Activated CD4-positive, alpha-beta T cell treated with anti-CD3 and anti-CD28 coated beads, Interleukin-2, amount 10 ng/mL, durations not matched to agents 7 days and 5 days (primary cell): ENCODE measurements at places on chromosomes 3 and 15.

DNA sequence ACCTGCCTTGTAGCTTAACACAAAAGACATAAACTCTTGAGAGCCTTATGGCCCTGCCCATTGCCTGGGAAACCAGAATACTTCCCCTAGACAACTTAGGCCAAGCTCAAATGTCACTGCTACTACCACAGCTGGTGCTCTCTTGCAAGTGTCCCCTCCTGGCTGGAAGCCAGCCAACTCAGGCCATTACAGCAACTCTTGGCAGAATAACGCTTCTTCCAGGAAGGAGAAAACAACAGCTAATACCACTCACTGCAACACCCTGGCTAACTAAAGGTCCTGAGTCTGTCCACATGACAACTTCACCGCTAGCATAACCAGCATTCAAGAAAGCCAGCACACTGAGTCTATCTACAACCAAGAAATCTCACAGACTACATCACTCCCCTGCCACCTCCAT, 5.1 kb upstream of the B4GALT4 start:
- no peak overlapping the region for H3K27ac ChIP-seq
- no peak overlapping the region for H3K4me3 ChIP-seq
- peaks cover 7% of the 10 kb centered on the region for H3K27me3 ChIP-seq
- no peak for DNase-seq
- H3K4me1 ChIP-seq: peaks cover 7% of the 10 kb centered on the region
- H3K36me3 ChIP-seq: peaks cover 5% of the 10 kb centered on the region

GRCh38 chr3:140203510-140203909, 268.5 kb downstream of the CLSTN2 start:
- no peak overlapping the region for H3K27ac ChIP-seq
- no peaks in the 10 kb centered on the region for H3K36me3 ChIP-seq
- H3K4me3 ChIP-seq: no peak overlapping the region
- no peak for DNase-seq
- peaks cover 2% of the 10 kb centered on the region for H3K27me3 ChIP-seq
- H3K4me1 ChIP-seq: no peaks in the 10 kb centered on the region

GRCh38 chr15:99115300-99116215, 10.7 kb downstream of the SYNM start:
- H3K27ac ChIP-seq: no peak overlapping the region
- H3K4me1 ChIP-seq: peaks cover 5% of the 10 kb centered on the region
- H3K36me3 ChIP-seq: no peaks in the 10 kb centered on the region

- H3K27ac ChIP-seq: no peak overlapping the region
- no peak overlapping the region for H3K4me3 ChIP-seq
- no peaks in the 10 kb centered on the region for H3K36me3 ChIP-seq
- H3K27me3 ChIP-seq: no peaks in the 10 kb centered on the region
- H3K4me1 ChIP-seq: no peaks in the 10 kb centered on the region
These were observed 15.2 kb downstream of the PLA2G4B start for GRCh38 chr15:41853831-41854230.

GRCh38 chr3:9081184-9081818, 118.0 kb upstream of the RAD18 start:
- H3K4me1 ChIP-seq: no peaks in the 10 kb centered on the region
- no peaks in the 10 kb centered on the region for H3K36me3 ChIP-seq
- DNase-seq: no peak

GRCh38 chr3:158679547-158680000, 7.1 kb upstream of the LXN start:
- no peak overlapping the region for H3K4me3 ChIP-seq
- H3K4me1 ChIP-seq: no peaks in the 10 kb centered on the region
- no peak for DNase-seq
- no peak overlapping the region for H3K27ac ChIP-seq
- peaks cover 7% of the 10 kb centered on the region for H3K36me3 ChIP-seq
- H3K27me3 ChIP-seq: no peaks in the 10 kb centered on the region

- no peaks in the 10 kb centered on the region for H3K4me1 ChIP-seq
- H3K27me3 ChIP-seq: no peaks in the 10 kb centered on the region
These were observed 19.4 kb upstream of the SERPINI2 start for GRCh38 chr3:167493244-167493643.

DNA sequence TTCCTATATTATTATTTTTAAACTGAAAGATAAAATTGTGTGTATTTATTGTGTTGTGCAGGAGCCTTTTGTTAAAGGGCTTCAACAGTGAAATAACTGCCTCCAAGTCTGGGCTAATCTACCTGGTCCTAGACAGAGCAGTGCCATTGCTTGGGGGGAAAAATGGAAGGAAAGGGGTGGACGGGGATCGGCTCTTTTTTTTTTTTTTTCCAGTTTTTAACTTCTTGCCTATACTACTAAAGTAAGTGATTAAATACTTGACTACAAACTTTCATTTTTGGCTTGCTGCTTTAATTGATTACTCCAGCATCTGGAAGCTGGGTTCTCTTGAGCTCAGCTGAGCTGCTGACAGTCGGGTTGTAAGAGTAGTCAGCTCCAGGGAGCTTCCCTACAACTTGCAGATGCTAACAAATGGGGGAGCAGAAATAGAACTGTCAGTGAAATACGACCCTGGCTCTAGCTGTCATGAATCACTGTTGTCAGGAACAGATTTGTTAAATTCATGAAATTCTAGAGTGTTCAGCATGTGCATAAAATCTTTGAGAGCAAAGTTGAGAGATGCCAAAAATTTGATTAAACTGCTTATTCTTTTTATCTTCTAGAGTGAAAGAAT, 276.7 kb downstream of the ROBO1 start:
- no peak overlapping the region for H3K27ac ChIP-seq
- H3K4me3 ChIP-seq: no peak overlapping the region
- DNase-seq: no peak
- no peaks in the 10 kb centered on the region for H3K4me1 ChIP-seq

DNA sequence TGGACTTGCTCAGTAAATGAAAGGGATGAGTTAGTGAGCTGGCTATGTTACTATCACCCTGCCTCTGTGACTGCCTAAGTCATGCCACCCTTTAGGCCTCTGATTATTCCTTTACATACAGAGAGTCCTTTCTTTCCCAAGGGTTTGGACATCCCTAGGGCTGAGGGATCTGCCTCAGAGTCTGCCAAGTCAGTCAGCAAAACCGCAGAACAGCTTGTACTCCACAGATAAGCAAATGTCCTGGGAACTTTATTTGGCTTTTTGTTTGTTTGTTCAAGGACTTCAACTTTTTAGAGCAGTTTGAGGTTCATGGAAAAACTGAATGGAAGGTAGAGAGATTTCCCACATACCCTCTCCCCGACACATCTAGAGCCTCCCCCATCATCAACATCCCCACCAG, 82.6 kb upstream of the TRIM42 start:
- H3K36me3 ChIP-seq: no peaks in the 10 kb centered on the region
- DNase-seq: no peak
- no peaks in the 10 kb centered on the region for H3K4me1 ChIP-seq
- no peak overlapping the region for H3K27ac ChIP-seq

DNA sequence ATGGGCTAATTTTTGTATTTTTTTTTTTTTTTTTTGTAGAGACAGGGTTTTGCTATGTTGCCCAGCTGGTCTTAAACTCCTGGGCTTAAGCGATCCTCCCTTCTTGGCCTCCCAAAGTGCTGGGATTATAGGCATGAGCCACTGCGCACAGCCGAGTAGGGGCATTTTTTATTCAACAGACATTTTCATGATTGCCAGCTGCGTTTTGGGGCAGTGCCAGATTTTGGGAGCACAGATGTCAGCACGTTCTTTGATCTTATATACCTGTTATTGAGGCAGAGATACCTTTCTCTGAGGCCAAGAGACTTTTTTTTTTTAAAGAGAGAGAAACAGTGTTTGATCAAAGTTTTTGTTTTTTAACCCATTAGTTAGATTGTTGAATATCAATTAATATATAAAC, 16.8 kb downstream of the NEO1 start:
- peaks cover 5% of the 10 kb centered on the region for H3K27me3 ChIP-seq
- no peaks in the 10 kb centered on the region for H3K36me3 ChIP-seq
- H3K4me1 ChIP-seq: no peaks in the 10 kb centered on the region
- no peak overlapping the region for H3K27ac ChIP-seq
- no peak overlapping the region for H3K4me3 ChIP-seq

- H3K4me3 ChIP-seq: no peak overlapping the region
- no peak overlapping the region for H3K27ac ChIP-seq
- DNase-seq: no peak
- peaks cover 13% of the 10 kb centered on the region for H3K36me3 ChIP-seq
- no peaks in the 10 kb centered on the region for H3K27me3 ChIP-seq
- H3K4me1 ChIP-seq: peaks cover 2% of the 10 kb centered on the region
These were observed 29.7 kb downstream of the HDC start for GRCh38 chr15:50235794-50236193.

DNA sequence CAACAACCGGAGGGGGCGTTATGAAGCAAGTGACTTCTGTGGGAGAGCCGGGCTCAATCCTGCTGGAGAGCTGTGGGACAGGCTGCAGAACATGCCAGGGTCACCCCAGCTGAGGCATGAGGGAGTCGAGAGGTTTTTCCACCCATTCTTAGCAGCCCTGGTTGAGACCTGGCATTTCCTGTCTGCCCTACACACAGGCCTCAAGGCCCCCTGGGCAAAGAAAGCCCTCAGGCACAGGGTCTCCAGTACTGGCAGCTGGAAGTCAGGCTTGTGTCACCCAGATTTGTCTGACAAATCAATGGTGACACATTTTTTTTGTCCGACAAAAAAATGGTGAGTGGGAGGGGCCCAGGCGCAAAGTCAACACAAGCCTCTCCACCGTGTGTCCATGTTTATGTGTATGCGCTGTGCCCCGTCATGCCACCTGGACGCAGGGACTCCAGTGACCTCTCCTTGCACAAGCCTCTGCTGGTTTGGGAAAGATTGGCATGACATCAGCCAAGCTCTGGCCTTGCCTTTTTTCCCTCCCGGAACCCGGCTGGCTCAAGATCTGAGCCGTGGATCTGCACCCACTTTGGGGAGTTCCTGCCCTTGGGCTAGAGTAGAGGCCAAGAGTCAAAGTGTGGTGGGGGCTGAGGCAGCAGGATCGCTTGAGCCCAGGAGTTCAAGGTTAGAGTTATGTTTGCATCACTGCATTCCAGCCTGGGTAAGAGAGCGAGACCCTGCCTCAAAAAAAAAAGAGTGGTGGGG, 20.8 kb upstream of the ALAS1 start:
- no peaks in the 10 kb centered on the region for H3K27me3 ChIP-seq
- no peaks in the 10 kb centered on the region for H3K36me3 ChIP-seq
- H3K27ac ChIP-seq: no peak overlapping the region
- H3K4me1 ChIP-seq: peaks cover 7% of the 10 kb centered on the region
- no peak for DNase-seq

- H3K27me3 ChIP-seq: no peaks in the 10 kb centered on the region
- peaks cover 5% of the 10 kb centered on the region for H3K4me1 ChIP-seq
- no peak overlapping the region for H3K4me3 ChIP-seq
- peaks cover 2% of the 10 kb centered on the region for H3K36me3 ChIP-seq
These were observed 487.5 kb upstream of the TPRG1 start for GRCh38 chr3:188684276-188684675.
